ENCODE measurements at places on chromosomes 6 and 20.

DNA sequence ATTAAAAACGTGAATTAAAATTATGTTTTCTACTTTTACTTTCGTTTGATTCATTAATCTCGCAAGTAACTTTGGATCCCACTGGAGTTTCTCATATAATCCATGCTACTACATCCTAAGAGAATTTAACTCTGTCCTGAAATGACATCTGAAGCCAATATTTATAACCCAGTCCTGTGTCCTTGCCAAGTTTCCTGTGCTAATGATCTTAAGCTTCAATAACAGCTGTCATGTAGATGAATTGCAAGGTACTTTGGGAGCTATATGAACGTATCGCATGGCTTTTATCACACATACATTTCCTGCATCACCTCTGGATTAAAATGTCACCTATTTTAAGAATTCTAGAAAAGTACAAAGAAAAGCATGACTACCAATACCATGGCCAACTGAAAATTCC is 833.8 kb upstream of the CITED2 start:
- DNase-seq = no peak

- DNase-seq = no peak
These were observed 179.8 kb downstream of the ERMARD start for GRCh38 chr6:169931261-169931660.

GRCh38 chr6:137820425-137820824 is 46.6 kb upstream of the TNFAIP3 start:
- DNase-seq = no peak

- no peak for DNase-seq
These were observed 283.0 kb downstream of the TSHZ2 start for GRCh38 chr20:53255102-53255710.

DNA sequence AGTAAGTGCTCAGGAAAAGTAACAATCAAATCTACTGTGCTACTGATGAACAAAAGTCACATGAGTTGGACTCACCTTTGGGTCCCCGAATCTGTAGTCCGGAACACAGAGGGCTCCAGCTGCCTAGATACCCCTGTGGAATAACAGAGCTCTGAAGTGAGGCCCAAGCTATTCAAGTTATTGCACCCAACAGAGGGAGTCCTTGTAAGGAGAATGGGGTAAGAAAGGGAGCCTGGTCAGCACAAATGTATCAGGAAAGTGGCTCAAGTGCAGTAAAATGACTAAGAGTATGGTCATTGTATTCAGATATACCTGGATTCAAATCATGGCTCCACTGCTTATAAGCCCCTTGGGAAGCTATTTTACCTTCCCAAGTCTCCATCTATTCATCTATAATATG is 20.9 kb downstream of the EDN1 start:
- DNase-seq = no peak

GRCh38 chr6:46505693-46506512 is 14.7 kb upstream of the RCAN2 start:
- DNase-seq = no peak

- DNase-seq = no peak
These were observed 43.3 kb downstream of the PPARD start for GRCh38 chr6:35385457-35386202.

GRCh38 chr6:3876101-3876500 is 26.9 kb downstream of the FAM50B start:
- no peak for DNase-seq

GRCh38 chr6:134230940-134231339 is 87.0 kb downstream of the SGK1 start:
- no peak for DNase-seq

DNA sequence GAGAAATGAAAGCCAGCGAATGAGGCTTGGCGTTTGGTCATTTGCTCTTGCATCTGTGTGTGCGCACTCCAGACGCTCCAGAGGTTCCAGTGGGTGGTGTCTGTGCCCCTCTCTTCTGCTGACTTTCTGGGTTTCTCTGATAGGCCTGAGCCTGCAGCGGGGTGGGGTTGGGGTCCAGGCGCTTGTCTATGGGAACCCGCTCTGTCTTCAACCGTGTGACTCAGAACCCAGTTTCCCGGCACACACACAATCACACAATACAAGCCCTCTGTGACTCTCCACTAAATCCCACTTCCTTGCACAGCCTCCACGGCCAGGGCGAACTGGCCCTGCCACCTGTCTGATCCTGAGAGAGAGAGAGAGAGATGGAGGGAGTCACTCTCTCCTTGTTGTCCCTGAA is 24.6 kb downstream of the RBM38 start:
- DNase-seq = no peak

DNA sequence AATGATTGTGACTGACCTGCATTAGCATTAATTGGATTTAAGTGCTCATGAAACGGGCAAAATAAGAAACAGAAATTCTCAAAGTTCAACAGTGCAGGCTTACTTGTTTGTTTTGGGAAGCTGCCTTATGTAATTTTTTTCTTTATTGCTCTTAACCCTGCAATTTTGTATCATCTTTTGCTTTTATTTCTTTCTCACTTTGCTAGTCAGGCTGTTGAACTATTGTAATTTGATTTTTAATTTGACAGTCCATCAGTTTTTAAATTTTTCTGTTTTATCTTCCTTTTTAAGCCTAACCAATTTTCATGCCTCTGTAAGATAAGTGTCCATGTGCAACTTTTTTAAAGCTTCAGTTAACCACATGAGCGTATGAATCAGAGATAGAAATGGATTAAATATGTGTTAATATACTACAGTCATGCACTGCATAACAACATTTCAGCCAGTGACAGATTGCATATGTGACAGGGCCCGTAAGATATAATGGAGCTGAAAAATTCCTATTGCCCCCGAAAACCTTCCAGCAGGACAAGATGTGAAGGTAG is 44.6 kb downstream of the PEX7 start:
- DNase-seq = no peak

- no peak for DNase-seq
These were observed 1.7 kb upstream of the HCK start for GRCh38 chr20:32050324-32050841.

- DNase-seq = no peak
These were observed 80.1 kb downstream of the PTPN1 start for GRCh38 chr20:50590348-50590664.

GRCh38 chr6:2149361-2150006 is 95.9 kb downstream of the GMDS start:
- DNase-seq = no peak

DNA sequence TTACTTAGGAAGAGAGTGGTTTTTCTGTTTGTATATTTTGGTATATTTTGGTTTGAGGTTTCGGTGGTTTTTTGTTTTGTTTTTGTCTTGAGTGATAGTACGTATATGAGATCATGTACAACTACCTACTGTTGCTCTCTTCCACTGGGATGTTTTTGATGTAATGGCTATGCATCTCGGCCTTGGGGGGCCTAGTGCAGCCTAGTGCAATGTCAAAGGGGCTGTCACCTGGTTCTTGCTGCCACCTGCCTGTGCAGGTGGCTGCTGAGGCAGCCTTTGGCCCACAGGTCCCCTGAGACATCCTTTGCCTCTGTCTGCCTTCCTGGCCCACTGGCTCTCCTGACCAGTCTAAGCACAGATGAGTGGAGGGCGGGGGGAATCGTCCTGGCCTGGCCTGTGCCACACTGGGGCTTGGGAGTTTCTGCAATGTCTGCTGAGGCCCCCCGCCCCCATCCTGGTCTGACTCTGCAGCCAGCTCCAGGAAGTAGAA is 546.6 kb downstream of the CD83 start:
- no peak for DNase-seq

DNA sequence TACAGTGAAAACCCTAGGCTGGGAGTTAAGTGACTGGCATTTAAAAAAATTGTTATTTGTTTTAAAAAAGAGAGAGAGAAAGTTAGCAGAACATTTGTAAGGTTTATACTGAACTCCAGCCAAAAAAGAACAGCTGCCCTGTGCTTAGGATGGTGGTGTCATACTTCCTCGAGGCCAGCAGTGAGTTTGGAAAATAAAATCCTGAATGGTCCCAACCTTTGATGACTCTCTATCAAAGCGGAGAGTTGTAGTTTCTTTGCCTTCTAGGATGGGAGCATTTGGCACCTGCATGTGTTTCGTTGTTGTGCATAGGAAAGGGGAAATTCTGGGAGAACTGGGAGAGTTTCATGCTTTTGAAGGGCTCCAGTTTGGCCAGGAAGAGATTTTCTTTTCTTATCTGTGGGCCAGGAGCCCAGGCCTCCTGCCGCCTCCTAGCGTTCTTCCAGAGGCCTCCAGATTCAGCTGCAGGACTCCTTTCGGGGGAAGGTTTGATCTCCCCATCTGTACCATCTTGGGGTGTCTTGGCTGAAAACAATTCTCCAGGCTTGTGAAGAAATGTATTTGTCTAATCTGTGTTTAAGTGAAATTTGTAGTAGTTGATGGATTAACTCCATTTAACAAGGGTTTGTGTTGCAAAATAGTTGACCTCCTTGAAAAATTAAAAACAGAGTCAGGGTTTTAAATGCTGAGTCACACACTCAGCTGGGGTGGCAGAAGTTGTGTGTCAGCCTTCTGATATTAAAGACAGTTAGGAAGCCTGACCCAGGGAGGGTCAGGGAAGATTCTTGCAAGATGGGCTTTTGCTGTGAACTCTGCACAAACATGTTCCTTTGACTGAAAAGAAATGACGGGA is 63.4 kb downstream of the TXNDC5 start:
- DNase-seq = no peak

DNA sequence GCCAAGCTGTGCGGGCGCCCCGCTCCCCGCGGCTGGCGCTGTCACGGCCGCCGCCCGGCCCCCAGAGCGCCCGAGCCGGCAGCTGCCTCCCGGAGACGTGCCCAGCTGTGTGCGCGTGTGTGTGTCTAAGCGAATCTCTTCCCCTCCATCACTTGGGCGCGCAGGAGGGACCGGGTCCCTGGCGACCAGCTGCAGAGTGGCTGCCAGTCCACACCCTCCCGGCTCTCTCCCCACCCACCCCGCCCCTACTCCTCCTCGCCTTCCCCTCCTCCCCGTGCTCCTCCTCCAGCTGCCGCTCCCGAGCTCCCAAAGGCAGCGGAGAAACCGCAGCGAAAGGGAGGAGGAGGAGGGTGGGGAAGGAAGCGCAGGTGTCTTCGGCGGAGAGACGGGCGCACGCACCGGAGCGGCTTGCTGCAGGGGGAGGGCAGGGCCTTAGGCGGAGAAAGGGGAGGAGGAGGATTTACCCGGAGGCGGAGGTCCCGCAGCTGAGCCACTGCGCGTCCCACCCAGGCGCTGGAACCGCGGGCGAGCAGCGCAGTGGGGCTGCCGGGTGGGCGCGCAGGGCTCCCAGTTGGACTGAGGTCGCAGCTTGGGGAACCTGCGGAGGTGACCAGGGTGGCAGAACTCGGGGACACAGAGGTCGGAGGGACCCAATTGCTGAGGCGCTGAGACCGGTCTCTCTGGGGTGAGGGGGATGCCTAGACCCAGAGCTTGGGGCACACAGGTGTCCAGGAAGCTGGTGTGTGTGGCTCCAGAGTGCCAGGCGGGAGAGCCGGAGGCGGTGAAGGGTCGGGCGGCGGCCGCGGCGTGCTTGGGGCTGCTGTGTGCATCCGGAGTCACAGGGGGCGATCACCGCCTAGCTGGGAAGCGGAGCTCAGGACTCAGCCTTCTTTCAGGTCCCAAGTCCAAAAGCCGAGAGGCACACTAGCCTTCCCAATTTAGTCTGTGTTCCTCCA is at the start of gene HS3ST5:
TSS of gene HS3ST5 (minus strand) at position 198 of the 956 bp plus-strand sequence. CDS start 280,178 bp downstream, outside the sequence.
- DNase-seq = no peak

- DNase-seq = no peak
These were observed 179.6 kb downstream of the MCHR2 start for GRCh38 chr6:99814230-99814928.

DNA sequence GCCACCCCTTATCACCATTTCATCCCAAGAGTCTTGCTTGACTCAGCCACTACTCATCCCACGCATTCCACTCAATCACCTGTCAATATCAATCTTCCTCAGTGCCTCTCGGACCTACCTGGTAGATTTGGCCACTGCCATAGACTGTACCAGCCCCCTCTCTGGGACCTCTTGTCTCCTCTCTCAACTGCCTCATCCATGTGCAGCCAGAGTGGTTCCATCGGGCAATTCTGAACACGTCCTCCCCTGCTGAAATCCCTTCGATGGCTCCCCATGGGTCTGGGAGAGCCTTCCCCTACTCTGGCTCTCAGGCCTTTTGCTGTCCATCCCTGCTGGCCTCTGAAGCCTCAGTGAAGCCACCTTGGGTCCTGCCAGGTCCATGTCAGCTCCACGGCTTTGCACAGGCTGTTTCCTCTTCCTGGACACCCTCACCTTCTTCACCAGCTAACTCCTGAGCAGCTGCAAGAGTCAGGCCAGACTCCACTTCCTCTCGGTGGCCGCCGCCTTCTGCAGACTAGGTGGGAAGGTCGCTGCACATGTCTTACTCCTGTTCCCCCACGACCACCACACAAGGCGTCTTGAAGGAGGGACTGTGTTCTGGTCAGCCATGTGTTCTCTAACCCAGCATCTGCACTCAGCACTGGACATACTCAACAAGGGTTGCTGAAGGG is 120.4 kb downstream of the TOX2 start:
- DNase-seq = no peak

DNA sequence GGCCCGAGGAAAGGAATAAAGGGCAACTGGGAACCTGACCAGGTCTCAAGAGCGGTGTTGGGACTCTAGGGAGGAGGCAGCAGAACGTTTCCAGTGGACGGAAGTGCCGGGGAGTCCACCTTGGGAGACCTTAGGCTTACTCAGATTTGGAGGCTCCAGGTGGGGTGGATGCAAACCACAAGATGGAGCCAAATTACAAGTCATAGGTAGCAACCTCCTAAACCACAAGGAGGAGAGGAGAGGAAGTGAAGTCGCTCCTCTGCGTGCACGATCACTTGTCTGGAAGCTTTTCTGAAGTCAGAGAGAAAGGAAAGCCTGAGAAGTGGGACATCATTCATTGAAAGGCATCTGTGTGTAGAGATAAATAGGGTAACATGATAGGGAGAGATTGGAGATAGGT is 9.3 kb downstream of the HLA-DOA start:
- DNase-seq = no peak

- no peak for DNase-seq
These were observed 106.1 kb upstream of the GLP1R start for GRCh38 chr6:38942442-38942841.

GRCh38 chr6:169234634-169235033 is 19.0 kb downstream of the THBS2 start:
- DNase-seq = no peak

DNA sequence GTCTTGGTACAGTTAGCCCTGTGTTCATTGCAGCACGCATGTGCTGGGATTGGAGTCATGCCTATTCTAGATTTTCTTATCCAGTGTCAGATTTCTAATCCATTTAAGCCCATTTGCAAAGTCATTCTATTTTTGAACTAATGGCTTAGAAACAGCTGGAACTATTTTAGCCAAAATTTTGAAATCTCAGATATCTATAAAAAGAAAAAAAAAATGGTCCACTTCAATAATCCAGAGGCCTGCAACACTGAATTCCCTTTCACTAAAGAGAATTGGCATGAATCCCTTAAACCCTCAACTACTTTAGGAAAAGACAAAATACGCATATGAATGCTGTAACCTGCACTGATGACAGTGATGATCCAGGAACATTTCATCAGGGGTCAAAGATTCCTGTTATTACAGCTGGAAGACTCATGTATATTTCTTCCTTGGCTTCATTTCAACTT is 1.5 kb downstream of the COL21A1 start:
- DNase-seq = no peak

GRCh38 chr6:104860221-104860620 is 502 bp upstream of the HACE1 start:
- no peak for DNase-seq
